ENCODE measurements at places on chromosomes 5 and 9.

DNA sequence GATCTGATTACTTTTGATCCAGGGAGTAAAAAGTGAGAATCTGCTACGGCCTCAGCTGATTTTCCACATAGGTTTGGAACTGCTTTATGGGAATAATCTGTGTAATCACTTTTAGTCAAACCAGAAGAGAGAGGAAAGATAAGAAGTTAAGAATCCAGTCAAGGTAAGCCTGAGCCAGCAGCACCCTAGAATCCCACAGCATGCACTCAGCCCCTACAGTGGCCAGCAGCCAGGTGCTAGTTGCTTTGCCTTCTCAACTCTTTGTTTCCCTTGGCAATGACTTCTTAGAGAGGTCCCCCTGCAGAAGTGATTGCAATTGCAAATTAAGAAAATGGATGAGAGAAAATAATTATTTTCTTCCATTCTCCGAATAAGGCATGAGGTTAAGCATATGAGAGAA, 59.7 kb upstream of the TMED7 start:
- DNase-seq = no peak

DNA sequence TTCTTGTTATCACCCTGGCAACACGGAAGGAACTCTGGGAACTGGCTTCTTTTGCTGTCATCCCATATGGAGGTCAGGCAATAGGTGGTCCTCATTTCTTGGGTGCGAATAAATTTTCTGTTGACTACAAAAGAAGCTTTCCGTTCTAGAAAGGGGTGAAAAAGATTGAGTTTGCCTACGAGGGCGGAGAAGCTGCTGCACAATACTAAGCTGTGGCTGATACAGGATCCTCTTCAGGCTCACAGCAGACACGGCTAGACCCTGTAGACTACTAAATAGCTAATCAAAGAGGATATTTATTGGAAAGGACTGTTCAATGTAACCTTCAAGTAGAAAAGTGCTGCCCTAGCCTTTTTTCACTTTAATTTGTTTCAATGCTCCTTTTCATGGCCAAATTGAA, 58.1 kb downstream of the TJP2 start:
- DNase-seq = no peak

DNA sequence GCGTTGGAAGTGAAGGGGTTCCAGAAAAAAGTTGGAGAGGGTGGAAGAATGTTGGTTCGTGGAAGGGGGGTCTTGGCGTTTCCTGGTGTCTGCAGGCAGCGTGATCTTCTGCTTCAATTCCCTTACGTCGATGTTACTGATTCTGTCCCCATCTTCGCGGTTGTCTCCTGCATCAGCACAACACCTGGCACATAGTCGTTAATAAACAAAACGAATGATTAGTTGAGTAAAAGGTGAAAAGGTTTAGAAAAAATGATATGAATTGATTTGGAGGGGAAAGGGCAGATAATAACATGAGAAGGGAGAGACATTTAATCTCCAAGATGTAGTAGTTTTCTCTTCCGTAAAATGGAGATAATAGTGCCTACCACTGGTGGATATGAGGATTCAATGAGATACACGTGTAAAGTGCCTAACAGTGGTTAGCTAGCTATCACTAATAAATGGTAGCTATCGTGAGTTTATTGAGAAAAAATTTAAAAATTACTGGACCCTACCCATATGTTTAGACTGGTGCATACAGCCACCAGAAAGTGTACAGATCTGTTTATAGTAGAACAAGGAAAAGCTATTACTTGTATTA, 556 bp downstream of the MTREX start:
- DNase-seq = no peak

DNA sequence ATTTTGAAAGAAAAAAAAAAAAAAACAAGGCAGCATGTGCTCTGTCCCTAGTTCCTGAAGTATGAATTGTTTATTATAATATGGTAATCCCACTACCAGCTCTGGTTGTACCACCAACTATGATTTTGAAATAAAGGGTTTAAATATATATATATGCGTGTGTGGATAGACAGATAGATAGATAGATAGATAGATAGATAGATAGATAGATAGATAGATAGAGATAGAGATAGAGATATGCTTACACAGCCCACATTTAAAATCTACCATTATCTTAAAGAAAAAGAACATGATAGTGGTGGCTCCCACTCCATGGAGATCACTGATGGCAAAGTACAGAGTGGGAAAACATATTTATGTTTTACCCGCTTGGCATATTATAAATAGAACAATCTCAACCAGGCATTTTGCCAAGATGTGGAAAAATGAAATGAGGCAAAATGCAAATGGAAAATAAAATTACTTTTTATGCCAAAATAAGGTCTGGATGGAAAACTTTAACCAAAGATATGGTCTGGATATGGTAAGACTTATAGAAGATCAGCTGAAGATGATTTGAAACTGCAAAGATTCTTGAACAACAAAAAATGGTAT, 170.0 kb downstream of the ARL15 start:
- DNase-seq = no peak

DNA sequence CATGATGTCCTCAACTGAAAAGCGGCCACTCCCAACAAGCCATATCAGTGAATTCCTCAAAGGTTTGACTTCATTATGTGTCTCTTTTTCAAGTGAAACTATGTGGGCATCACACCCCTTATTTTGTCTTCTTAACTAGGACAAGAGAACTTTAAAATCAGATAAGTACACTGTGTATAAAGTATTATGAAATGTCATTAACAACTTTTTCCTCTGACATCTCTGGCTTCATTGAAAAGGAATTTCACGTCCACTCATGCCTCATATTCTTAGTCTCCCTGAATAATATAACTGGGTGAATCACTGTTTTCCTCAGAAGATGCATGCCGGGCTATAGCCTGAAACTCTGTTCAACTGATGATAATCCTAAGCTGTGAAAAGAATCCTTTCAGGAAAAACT, 415.8 kb downstream of the ACTL7B start:
- DNase-seq = no peak

GRCh38 chr5:111454198-111454622, 58.1 kb downstream of the STARD4 start:
- DNase-seq = no peak

- DNase-seq = no peak
Measured at GRCh38 chr5:9540791-9541190, 5.1 kb downstream of the SEMA5A start.

- DNase-seq = no peak
Measured at GRCh38 chr5:126446498-126447224, 23.5 kb downstream of the GRAMD2B start.

DNA sequence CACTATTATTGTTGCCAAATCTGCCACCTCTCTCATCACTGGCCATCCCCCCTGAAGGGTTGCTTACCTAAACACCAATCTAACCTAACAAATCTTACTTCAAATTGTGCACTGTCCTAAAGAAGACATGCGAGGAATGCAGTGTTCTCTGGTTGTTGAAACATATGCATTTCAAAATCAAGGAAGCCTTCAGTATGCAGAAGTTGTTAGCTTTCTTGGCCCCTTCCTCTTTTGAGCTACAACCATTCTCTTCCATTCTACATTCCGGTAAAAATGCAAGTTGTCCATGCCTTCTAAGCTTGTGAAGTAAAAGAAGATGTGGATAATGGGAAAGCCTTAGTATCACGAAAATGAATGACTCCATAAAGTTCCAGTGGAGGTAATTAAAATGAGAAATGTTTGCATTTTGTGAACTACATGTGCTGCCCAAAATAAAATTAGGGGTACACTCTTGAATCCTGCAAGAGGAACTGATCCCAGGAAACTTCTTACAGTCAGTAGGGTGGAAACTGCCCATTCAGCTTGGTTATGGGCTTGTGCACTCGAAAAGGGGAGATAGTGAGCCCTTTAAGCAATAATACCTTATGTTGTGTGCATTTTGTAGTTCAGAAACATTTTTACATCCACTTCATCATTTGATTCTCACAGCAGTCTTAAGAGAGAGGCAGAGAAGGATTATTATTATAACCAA, 77.6 kb upstream of the ADRB2 start:
- DNase-seq = no peak

GRCh38 chr9:77469515-77470231, 178.4 kb downstream of the GNA14 start:
- no peak for DNase-seq

DNA sequence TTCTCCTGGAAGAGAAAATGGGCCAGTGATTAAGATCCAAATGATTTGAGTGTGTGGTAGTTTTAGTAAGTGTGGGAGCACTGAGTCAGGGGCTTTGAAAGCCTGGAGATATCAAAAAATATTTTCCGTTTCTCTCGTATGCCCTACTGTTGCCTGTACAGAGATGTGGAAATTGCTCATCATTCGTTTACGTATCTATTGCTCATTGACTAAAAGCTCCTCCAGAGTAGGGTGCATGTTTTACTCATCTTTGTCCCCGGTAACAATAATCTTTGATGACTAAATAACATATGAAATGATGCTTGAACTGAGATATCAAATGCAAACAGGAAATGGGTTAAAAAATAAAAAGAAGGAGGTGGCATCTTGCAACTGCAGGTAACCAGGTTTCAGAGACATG, 114.2 kb upstream of the FST start:
- no peak for DNase-seq

GRCh38 chr5:101018299-101018698, 115.2 kb upstream of the ST8SIA4 start:
- no peak for DNase-seq

GRCh38 chr9:38768351-38768761, 48.4 kb upstream of the FAM240B start:
- DNase-seq = no peak

- DNase-seq = no peak
Measured at GRCh38 chr5:123278284-123278683, 144.9 kb downstream of the CEP120 start.

GRCh38 chr5:151670953-151671636, 15.6 kb downstream of the SPARC start:
- DNase-seq = no peak

DNA sequence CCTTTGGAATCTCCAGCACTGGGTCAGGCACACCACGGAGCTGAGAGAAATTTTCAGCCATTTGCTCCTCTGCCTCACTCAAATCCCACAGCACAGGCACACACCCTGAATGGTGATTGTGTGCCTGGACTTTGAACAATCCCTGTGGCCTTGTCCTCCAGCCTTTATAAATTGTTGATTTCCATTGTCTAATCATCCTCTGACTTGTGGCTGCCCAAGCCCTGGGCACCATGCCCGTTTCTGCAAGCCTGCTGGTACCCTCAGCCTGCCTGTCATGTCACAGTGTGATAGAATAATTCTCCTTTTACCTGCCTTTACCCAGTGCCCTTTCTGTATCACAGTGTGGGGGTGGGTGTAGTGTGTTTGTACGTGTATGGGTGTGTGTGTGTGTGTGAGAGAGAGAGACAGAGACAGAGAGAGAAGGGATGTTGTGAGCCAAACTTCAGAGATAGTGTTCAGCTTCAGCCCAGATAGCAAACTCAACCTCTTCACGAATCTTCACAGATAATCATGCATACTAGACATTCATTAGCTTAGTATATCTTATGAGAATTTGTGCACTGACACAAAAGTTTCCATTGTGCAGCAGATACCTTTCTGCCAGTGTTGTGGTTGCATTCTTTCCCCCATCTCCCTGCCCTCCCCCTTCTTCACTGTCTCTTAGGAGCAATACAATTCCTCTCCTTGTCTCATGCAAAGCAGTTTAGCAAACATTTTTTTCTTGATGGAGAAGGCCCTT, 27.8 kb upstream of the SLC44A1 start:
- DNase-seq = no peak

- no peak for DNase-seq
Measured at GRCh38 chr9:27627188-27627564, 53.9 kb upstream of the C9orf72 start.

Data from stimulated activated CD8-positive, alpha-beta memory T cell treated with anti-CD3 and anti-CD28 coated beads, Interleukin-7, amount 100 ng/mL, for 4 hours (primary cell).